ENCODE measurements at places on chromosomes 5 and 9.

DNA sequence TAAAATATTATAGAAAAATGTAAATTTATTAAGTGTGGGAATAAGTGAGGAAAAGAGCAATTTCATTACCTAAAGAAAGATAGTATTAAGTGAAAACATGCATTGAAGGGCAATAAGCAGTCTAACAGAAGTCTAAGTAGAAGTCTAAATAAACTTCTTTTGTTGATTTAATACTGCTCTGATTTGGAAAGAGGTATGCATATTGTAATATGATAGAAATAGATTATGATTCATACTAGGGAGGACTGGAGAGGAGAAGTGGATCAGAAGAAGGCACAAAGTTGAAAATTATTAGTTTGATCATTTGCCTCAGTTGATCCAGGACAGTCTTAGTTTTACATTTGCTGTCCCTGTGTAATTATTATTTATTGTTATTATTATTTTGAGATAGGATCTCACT, 6.6 kb upstream of the ERBIN start:
- DNase-seq = no peak

- no peak for DNase-seq
Observed at GRCh38 chr5:43041669-43042175, 1.6 kb upstream of the ANXA2R start.

DNA sequence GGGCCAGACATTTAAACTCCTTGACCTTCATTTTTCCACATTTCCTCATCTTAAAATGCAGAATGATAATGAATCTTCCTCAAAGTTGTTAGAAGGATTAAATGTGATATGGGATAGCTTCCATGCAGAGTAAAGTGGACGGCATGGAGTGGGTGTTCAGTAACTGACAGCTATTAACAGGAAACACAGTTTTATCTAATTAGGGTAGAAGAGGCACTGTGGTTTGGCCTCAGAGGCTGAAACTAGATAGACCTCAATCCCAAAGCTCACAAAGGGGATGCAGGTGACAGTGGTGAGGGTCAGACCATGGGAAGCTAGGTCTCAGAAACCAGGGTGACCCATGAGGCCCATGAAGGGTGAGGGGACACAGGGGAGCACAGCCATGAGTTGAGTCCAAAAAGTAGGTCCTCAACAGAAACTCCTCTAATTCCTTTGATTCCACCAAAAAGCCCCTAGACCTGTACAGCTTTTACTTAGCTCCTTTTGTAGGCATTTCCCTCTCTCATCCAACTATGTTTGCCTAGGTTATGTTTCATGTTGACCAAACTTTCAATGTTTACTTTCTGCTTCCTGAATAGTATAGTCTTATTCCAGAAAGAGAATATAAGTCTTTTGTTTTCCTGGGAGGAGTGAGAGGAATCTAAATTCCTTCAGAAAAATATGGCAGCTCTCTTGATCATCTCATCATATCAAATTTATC, 27.9 kb upstream of the GLDC start:
- DNase-seq = no peak

DNA sequence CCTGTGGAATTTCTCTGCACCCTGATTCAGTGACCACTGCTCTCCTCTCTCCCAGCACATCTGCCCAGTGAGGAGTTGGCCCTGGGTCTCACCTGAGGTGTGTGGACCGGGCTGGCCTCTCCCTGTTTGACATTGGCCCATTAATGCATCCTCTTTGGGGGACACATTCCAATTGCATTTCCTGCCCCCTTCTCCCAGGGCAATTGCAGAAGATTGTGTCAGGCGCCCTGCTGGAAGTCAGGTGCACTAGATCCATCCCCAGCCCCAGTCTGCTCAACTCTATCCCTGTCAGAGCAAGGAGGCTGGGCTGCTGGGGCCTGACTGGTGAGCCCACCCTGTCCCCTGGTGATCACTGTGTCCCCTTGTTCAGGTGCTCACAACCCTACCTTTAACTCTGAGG, 84.5 kb downstream of the LMX1B start:
- DNase-seq = no peak

GRCh38 chr5:150589862-150590601, 50.4 kb upstream of the SYNPO start:
- no peak for DNase-seq

DNA sequence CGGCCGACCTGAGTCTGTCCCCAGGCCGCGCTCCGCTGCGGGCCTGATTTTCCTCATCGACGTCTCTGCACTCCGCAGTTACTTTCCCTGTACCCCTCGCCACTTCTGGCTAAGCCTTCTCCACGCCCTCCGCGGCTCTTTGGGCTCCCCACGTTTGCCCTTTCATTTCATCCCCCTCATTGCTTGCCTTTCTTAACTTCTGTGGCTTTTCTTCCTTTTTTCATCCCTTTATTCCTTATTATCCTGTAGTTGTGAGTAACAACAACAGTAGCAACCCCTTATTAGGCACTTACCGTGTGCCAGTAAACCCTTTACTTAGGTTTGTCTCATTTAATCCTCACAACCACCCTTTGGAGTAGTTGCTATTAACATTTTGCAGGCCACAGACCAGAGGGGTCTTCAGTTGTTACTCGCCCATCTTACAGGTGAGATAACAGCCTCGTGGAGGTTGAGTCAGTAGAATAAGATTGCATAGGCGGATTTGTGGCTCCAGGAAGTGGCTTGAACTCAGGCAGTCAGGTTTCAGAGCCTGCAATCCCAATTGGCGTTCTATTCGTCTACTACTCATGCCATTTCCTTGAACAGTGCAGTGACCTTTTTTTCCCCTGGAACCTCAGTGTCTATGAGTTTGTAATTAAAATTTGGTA, 724 bp downstream of the TCERG1 start:
- DNase-seq = no peak

DNA sequence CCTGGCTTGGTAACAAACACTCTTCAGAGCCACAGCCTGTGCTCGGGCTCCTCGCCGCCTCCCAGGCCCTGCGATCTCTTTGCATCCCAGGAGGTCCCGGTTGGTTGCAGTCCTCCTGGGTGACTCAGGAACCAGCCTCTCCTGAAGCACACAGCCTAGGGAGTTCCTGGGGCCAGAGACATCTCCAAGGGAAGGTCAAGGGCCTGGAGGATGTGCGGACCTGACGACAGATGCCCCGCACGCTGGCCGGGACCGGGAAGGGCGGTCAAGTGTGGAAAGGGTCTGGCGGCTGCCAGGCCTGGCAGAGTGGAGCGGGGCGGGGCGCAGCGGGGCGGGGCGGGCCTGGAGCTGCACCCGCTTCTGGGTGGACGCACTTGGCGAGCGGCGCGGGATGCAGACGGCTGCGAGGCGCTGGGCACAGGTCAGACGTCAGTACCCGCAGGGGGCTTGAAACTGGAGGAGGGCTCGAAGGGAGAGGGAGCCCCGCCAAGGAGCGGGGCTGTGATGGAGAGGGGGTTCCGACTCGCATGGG, 45.0 kb upstream of the PRSS3 start:
- DNase-seq = no peak

DNA sequence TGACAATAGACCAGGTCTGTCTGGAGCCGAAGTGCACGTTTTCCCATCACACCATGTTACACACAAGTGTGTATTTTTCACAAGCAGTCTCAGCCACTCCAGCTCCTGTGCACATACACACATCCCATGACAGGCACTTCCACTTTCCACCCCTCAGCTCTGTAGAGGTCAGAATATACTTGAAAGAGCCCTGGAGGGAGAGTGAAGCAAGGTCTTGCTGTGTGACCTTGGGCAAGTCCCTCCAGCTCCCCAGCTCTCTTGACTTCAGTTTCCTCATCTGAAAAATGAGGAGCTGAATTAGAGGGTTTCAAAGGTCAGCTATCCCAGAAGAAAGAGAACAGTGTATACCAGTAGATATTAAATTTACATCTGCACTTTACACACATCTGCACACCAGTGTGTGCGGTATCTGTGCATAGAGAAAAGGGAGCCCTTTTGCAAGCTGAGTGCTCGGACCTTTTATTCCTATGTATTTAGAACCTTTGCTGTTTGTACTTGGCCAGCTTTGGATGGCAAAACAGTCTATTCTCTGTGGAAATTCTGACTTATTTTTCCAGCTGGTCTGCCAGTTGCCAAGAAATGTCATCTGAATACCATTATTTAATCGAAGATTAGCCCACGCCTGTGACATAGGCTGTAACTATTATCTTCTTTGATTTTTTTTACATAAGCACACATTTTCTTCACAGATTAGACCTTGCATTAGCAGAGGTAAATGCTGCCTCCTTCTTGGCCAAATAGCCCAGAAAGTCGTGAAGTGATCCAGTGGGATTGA, 528.0 kb downstream of the BNC2 start:
- no peak for DNase-seq

GRCh38 chr9:131899296-131900228, 159.7 kb upstream of the RAPGEF1 start:
- DNase-seq = no peak

DNA sequence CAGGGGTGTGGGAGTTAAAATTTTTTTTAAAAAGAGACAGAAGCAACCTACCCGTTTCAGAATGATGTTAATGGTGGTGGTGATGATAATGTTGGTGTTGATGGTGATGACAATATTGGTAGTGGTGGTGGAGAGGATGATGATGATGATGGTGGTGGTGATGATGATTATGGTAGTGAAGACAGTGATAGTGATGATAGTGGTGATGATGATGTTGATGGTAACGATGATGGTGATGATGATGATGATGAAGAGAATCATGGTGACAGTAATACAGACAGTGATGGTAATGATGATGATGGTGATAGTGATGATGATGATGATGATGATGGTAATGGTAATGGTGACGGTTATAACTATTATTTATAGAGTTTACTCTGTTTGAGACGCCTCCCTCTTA, 117.6 kb downstream of the ICE1 start:
- no peak for DNase-seq

GRCh38 chr9:25557645-25558300, 120.5 kb downstream of the TUSC1 start:
- no peak for DNase-seq

DNA sequence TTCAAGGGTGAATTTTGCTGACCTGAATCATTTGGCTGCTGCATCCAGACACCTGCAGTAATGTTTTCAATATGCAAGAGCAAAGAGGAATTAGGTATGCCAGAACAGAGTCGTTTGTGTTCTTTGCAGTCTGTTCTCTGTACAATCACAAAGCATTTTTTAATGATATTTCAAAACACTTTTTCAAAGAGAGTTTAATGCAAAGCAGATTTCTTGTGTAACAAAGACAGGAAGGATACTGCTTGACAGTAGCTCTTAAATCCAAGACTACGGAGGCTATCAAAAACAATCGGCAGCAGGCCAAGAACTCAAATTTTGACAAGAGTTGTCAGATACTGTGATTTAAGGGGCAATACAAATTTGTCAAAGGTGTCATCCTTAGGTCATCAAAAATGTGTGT, 341.9 kb downstream of the GADD45G start:
- no peak for DNase-seq
